ENCODE measurements at places on chromosomes 7 and 10.

DNA sequence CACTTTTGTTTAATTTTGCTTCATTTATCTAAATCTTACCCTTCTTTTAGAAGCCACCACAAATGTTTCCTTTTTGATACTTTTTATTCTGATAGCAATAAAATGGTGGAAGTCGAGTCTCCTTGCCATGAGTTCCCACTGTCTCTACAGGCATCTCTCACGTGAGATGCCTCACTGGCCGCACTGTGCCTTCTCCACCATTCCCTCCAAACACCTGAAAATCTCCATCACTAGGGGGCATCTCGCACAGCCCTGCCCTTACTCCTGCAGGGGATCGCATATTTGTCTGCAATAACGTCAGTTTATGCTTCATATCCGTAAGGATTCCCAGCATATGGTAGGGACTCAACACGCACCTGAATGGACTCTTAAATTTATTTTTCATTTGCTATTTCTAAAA is 56.3 kb upstream of the NCAPG2 start:
- no peak for DNase-seq

DNA sequence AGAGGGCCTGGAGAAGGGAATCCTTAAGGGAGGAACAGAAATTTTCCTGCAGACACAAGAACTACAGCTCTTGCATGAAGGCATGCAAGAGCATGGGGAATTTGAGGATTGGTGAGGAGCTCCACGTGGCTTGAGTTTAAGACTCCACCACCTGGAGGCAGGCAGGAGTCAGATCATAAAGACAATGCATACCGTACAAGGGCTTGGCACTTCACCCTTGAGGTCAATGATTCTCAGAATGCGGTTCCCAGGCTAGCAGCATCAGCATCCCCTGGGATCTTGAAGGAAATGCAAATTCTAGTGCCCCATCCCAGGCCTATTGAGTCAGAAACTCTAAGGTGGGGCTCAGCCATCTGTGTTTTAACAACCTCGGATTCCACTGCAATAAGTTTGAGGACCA is 143.8 kb downstream of the C7orf25 start:
- no peak for DNase-seq

DNA sequence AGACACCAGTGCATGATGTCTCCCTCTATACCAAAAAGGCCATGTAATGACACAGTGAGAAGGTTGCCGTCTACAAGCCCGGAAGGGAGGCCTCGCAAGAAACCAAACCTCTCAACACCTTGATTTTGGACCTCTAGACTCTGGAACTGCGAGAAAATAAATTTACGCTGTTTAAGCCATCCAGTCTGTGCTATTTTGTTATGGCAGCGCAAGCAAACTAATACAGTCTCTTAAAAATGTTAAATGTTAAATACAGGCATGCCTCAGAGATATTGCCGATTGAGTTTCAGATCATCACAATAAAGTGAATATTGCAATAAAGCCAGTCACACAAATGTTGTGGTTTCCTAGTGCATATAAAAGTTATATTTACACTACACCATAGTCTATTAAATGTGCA is 5.0 kb upstream of the MINDY3 start:
- DNase-seq: no peak

DNA sequence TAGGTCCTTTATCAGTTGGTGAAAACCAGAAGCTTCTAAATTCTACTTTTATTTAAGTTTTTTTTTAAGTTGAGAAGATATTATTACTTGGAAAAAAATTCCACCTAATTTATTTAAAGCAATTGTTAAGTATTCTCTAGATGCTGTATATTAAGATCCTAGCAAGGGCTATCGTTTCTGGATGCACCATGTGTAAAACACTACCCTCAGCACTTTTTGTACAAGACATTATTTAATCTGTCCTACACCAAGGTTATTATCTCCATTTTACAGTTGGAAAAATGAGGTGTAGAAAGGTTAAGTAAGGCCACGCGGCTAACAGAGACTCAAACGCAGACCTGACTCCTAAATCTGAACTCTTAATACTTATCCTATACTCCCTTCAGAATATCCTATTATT is 19.8 kb downstream of the RAB11FIP2 start:
- DNase-seq: no peak

DNA sequence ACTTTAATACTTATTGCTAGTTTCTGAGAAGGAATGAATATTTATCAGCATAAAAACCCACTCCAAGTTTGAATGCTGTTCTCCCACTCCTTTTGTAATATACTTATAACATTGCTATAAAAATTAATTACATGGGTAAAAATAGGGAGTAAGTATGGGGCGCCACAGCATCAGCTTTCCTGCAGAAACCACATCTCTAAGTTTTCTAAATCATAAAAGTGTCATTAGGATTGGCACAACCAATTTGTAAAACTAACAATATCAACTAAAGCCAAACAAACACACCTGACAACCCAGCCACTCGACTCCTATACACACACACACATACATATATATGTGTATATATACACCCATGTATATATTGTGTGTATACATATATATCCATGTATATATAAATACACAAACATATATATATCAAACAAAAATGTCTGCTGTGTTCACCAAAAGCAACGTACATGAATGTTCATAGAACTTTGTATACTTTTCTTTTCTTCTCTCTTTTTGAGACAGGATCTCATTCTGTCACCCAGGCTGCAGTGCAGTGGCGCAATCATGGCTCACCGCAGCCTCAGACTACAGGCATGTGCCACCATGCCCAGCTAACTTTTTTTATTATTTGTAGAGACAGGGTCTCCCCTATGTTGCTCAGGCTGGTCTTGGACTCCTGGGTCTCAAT is 14.8 kb upstream of the LRRC17 start:
- no peak for DNase-seq

DNA sequence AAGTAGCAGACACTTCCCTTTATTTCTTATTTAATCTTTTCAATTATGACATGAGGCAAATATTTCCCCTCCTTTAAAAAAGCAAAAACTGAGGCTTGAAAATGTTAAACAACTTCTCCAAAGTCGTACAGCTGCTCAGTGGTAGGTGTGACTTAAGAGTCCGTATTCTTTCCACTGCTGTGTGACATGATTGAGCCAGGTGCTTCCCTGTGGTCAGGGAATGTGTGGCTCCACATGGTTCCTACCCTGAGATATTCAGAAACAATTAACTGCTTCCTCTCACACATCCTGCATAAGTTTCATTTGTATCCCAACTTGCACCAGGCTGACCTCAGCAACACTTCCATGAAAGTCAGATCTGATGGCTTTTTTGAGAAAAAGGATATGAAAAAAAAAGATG is 13.6 kb downstream of the OPALIN start:
- no peak for DNase-seq

DNA sequence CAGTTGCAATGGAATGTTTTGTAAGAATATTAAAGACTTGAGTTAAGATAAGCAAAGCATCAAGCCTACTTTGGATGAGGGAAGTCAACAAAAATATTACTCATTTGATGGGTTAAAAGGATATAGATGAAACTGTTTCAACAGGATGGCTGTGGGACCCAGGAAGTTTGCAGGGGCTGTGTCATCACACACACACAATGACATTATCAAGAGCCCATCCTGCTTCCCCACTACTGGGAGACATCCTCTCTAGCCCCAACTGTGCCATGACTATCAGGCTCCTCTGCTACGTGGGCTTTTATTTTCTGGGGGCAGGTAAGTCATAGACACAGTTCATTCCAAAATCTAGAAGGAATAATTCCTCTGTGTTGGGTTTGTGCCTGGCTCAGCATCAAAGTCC is 78.8 kb upstream of the PRSS1 start:
- DNase-seq: no peak

DNA sequence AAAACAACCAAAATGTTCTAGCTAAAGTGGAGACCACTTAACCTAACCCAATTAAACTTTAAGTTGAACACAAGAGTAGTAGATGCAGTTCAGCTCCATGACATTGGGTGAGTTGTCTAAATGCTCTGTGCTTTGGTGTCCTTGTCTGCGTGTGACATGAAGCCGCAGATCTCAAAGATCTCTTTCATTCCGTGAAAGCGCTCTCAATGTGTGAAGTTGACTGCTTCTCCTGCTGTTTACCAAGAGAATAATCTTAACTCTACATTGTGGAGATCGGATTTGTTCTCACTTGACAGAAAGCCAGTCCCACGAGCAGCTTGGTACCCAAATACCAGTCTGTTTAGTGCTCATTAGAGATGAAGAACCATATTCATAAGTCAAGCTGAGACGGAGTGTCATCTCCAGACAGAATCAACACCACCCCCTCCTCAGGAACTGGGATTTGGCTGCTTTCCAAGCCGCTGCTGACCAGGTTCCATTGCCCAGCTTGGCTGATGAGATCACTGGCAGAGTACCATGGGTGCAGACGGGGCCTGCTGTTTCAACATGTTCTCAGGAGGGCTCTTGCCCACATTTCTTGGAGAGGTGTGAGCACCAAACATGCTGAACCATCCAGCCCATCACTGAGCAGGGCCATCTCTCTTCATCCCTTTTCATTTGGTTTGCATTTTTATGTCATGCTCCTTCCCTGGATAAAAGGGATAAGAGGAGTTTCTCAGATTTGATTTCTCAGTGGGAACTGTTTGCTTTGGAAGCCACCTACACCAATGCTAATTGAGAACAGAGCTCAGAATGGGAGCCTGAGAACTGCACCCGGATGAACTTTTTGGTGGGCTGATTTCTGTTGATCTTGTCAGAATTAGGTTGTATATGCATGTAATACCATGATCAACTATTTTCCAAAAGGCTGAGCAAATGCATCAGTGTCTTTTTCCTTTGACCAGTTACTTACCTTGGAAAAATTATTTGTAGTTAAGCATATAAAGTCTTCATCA is 95.8 kb upstream of the AGBL3 start:
- peak; percentile 60 for DNase-seq

GRCh38 chr7:20561908-20562307 is 53.6 kb upstream of the ABCB5 start:
- no peak for DNase-seq

- DNase-seq: no peak
Observed at GRCh38 chr10:42477170-42477569, 161.2 kb downstream of the ZNF33B start.
